Left renal pelvis (tissue), 4 donors: ENCODE measurements at places on chromosomes 12 and 14. TPM values are rescaled to one million over a fixed set of nuclear protein-coding genes. Genes with fewer than 3 reads are reported as not detected.

Gene ACADS
- polyA plus RNA-seq, result 7.1 TPM

Gene NGB
- polyA plus RNA-seq, result not detected

Gene ACRBP
- 4.4 TPM for polyA plus RNA-seq

Gene RBM25
- polyA plus RNA-seq, result 177 TPM

Gene TBX3
- polyA plus RNA-seq, result 99.5 TPM

GRCh38 chr12:85626001-85626783, 210.0 kb downstream of the RASSF9 start:
- DNase-seq, result no peak

DNA sequence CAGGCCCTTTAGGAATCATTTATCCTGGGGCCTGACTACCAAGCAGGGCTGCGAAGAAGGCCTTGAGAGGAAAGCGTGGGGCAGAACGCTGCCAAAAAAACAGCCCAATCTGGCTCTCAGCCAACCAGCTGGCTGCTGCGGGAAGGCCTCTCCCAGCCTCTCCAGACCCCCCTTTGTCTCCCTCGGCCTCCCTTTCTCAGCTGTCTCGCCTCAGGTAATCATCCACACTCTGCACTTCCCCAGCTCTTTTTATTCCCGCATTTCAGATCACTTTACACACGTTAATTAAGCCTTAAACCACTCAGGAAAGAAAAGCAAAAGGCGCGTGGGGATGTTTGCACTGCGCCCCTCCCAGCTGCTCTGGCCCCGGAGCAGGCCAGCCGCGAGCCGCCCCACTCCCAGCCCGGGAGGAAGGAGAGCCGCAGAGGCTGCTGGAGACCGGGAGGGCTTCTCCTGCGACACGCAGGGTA, 208.2 kb upstream of the FOXN3 start:
- no peak for DNase-seq

DNA sequence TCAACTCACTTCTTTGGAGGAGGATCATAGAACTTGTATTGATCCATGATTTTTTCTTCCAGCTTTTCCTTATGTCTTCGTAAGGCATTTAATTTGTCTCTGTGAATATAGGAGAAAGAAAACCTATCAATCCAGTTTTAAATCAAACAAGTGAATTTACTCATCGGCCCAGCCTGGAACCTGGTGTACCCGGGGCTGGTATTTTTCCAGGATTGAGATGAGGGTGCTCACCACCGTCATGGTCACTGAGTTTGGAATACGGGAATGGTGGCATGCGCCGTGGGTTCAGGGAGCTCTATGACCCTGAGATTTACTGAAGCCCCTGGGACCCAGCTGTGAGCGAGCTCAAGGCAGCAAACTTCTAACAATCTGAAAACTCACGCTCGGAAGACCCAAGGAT, 46.5 kb upstream of the GPR68 start:
- no peak for DNase-seq

DNA sequence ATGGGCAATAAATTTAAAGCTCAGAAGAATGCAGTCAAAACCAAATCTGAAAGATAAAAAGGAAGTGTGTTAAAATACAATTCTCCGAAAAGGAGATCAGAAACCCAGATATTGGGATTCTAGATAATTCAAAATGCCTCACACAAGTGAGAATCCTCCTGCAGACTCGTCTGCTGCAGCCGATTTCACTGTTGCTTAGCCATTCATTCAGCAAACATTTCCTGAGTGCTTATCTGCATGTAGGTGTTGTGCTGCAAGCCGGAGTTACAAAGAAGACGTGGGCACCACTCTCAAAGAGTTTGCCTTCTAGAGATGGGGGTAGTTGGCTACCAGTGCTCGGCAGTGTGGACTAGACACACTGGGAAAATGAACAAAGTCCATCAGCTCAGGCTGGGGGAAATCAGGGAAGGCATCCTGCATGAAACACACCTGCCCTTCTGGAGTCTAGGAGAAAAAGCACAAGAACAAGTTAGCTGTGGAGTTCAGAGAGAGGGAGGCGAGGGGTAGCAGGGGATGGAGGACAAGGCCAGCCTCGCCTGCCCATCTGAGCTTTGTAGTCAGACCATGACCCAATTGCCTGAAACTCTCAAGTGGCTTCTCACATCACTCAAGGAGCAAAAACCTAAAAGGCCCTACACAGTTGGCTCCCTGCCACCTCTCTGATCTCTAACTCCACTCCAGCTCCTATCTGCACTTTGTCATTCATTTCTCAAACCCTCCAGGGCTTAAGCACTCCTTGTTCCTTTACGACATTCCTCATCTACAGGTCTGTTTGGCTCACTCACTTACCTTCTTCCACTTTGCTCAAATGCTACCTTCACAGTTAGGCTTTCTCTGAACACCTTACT, 310.0 kb upstream of the DDHD1 start:
- DNase-seq, result no peak

DNA sequence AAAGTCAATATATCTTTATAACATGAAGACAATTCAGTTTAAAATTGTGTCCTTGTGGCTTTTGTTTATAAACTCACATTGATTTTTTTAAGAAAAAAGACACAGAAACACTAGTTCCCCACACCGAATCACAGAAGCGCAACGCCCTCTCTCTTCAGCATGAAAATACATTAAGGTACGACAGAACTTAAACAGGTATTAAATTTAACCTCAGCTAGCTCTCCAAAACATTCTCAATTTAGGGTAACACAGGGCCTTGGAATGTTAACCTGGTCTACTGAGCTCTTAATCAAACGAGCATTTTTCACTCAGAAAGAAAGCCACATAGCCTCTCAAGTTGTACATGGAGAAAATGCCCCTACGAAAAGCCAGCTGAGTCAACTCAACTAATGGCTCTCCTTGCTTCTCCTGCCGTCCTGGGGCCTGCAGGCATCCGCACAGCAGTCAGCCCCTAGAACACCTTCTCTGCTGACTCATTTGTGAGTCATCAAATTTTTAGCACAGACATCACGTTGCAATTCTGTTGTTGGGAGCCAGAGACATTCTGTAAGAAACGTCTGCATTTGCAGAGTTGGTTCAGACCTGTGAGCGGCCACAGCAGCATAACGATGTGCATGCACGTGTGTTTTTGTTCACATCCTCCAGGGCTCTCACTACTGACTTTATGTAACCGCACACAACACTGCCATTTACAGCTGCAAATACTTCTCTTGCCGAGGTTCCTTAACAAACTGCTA, 141.6 kb downstream of the ITPR2 start:
- no peak for DNase-seq

DNA sequence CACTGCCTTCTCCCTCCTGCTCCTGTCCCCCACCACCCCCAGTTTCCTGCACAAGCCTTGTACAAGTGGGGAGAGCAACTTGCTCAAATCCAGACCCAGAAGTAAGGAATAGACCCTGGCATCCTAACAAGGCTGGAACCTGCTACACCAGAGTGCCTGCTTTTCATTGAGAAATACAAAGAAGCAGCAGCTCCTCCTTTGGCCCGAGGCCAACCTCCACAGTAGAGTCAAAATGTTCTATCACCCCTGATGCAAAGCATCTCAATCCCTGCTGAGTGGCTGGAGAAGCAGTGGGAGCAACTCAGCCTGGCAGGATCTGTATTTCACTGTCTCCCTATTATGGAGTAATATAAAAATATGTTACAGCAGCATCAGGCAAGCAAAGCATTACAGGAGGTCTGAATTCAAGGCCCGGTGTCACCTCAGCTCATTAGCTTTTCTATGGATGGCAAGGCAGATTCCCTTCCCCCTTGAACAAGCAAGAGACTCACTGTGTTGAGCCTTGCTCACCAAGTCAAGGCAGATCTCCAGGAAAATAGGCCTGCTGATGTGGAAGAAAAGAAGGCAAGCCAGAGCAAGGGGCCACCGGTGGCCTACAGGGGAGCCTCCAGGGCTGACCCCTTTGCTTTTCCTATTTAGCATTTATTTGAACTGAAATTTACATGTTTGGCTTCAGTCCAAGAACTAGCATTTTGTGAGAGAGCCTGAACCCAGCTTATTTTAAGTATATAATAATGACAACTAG, 186.3 kb upstream of the EGLN3 start:
- DNase-seq, result no peak

GRCh38 chr12:112891093-112892024, 15.4 kb upstream of the OAS1 start:
- no peak for DNase-seq

DNA sequence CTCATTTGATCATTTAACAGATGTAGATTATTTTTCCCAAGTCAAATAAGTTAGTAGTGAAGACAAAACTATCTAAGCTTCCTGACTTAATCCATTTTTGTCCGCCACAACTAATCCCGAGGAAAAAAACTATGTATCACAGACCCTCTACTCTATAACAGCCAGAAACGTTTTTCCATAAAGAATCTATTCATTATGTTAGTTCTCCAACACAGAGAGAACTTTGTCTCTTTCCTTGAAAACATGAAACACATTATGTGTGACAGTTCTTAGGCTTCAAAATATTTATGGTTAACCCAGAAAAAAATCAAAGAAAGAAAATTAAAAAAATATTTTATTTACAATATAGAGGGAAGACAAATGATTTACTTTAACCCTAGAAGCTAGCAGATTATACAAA, 100.1 kb downstream of the PLEKHG7 start:
- DNase-seq, result no peak

- no peak for DNase-seq
Observed at GRCh38 chr14:33377596-33378390, 439.1 kb downstream of the NPAS3 start.

GRCh38 chr12:24997496-24997895, 48.6 kb upstream of the BCAT1 start:
- DNase-seq, result no peak

- no peak for DNase-seq
Observed at GRCh38 chr14:56195704-56196103, 77.5 kb downstream of the PELI2 start.
